ENCODE measurements at places on chromosomes 13 and 19.

DNA sequence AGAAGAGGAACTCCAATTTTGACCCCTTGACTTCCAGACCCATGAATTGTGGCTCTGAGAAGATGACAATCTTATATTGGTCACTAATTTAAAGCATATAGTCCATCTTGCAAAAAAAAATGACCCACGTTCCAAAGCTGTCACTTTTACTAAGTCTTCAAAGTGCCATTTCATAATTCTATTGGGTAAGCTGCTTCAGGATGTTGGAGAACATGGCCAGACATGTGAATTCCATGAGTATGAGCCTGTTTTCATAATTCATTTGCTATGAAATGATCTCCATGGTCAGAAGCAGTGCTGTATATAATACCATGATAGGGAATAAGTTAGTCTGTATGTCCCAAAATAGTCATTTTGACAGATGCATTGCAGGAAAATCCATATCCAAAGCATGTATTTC is 1787.3 kb downstream of the SLITRK5 start:
- no peak for DNase-seq

DNA sequence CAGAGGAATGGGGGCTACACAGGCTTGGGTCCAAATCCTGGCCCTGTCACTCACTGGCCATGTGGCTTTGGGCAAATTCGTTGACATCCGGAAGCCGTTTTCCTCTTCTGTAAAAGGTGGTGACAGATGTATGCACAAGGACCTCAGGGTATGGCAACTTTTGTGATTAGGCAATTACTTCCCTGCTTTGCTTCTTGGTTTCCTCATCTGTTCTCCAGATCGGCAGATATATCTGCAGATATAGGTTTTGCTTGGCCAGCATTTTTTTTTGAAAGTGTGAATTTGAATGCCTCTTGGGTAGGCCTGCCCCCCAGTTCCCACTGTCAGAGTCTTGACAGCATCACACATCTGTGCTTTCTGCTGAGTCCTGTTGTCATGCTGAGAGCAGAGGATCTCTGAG is 17.7 kb downstream of the TMEM272 start:
- DNase-seq = no peak

DNA sequence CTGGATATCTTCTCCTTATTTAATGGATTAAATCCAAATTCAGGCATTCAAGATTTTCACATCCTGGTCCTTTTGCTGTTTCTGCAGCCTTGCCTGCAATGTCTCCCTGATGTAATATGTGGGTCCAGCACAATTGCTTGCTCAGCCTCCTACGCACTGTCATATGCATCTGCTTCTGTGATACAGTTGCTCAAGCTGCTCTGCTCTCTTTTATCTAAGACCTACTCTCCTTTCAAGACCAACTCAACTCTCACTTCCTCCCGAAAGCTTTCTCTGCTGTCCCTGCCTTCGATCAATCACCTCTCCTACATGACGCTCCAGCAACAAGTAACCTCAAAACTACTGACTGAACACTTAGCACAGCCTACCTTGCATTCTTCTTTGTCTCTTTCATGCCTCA is 138.2 kb downstream of the DCLK1 start:
- no peak for DNase-seq

DNA sequence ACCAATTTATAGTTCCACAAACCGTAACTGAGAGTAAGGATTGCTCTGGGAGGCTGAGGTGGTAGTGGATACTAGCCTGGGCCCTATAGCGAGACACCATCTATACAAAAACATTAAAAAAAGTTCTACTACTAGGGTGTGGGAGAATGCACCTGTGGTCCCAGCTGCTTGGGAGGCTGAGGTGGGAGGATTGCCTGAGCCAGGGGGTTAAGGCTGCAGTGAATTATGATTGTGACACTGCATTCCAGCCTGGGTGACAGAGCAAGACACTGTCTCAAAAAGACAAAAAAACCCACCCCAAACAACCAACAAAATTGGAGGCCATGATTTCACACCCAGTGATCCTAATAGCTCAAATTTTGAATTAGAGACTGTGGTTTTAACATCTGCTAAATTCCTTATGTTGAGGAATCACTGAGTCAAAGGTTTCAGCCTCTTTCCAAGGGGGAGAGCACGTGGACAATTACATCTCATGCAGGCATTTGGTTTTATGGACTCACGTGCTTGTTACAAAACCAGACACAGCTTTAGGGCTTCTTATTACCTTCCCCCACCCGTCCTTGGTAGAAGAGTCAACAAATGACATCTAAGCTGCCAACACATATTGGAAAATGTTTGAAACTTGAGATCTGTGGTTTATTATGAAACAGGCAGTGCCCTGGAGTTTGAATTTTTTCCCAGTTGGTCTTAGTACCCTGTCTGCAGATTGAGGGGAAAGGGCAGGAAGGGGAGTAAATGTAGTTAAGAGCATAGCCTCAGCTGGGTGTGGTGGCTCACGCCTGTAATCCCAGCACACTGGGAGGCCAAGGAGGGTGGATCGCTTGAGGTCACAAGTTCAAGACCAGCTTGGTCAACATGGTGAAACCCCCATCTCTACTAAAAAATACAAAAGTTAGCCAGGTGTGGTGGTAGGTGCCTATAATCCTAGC is 18.5 kb downstream of the CYP2A6 start:
- no peak for DNase-seq

DNA sequence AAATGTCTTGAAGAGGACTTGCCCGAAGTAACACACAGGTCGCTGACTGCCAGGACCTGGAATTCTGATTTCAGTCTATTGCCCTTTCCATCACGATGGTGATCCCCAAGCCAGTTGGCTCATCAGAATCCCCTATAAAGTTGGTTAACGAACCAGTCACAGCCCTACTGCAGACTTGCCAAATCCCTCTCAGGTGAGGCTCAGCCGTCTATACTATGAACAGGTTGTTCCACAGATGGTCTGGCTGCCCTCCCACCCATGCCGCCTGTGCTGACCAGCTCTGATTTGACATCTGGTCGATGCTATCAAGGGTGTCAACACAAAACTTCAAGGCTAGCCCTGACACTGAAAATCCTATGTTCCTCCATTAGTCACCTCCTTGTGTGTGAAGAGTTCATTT is 90.0 kb downstream of the RNASEH2B start:
- DNase-seq = no peak

DNA sequence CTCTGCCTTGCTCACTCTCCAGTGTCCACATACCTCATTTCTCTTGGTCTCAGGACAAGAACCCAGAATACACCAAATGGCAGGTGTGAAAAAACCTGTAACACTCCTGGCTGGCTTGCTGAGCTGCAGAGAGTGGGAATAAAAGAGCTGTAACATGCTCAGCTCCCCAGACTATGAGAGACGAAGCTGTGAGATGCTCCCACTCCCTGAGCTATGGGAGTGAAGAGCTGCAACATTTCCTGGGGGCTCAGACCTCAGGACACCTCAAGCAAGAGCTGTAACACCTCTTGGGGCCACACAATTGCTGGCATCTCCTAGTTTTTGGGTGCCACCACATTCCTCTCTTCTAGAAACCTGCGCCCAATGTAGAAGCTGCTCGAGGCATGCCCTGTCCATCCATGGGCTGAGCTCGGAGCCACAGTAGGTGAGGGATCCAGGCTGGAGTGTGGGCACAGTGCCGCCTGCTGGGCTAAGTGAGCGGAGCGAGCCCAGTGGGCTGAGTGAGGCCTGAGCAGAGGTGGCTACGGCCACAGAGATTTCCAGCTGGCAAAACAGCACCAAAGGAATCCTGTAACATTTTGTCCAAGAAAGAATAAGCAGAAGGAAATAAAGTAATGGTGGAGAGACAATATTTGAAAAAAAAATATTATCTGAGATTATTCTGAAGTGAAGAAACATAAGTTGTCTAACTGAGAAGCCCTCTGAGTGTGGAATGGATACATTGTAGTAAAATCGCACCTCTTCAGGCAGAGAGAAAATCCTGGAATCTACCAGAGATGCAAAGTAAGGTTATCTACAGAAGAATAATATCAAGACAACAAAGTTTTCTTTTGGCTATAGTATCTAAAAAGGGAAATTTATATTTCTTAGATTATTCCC is 186.2 kb upstream of the PCDH9 start:
- DNase-seq = no peak

GRCh38 chr13:95643936-95644598 is 439 bp downstream of the DZIP1 start:
- no peak for DNase-seq

- no peak for DNase-seq
Observed at GRCh38 chr13:102295316-102296048, 106.4 kb downstream of the FGF14 start.

GRCh38 chr19:32924200-32924599 is 47.6 kb downstream of the CEP89 start:
- no peak for DNase-seq

- DNase-seq = no peak
Observed at GRCh38 chr13:113840541-113841352, 23.1 kb downstream of the GAS6 start.

GRCh38 chr13:113666329-113666670 is 719 bp upstream of the GRK1 start:
- no peak for DNase-seq

- DNase-seq = peak; percentile 47
Observed at GRCh38 chr19:16118489-16119033, 6.9 kb downstream of the RAB8A start.

DNA sequence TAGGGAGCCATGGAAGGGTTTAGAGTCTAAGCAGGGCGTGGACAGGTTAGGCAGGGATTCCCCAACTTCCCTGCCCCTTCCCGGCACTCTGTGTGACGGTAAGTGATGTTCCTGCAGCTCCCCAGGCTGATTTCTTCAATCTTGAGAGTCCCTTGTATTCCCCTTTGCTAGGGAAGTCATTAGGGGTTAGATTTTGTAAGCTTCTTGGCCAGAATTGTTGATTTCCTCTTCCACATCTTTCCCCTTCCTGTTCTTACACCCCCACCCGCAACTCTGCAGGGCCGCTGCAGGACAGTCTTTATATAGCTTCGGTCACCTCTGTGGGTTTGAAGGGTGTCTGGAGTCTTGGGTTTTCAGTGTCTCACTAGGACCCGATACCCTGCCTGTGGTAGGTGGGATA is 10.6 kb upstream of the ADGRE1 start:
- DNase-seq = peak; percentile 19

- peak; percentile 45 for DNase-seq
Observed at GRCh38 chr13:40401911-40402776, 264.3 kb downstream of the FOXO1 start.

DNA sequence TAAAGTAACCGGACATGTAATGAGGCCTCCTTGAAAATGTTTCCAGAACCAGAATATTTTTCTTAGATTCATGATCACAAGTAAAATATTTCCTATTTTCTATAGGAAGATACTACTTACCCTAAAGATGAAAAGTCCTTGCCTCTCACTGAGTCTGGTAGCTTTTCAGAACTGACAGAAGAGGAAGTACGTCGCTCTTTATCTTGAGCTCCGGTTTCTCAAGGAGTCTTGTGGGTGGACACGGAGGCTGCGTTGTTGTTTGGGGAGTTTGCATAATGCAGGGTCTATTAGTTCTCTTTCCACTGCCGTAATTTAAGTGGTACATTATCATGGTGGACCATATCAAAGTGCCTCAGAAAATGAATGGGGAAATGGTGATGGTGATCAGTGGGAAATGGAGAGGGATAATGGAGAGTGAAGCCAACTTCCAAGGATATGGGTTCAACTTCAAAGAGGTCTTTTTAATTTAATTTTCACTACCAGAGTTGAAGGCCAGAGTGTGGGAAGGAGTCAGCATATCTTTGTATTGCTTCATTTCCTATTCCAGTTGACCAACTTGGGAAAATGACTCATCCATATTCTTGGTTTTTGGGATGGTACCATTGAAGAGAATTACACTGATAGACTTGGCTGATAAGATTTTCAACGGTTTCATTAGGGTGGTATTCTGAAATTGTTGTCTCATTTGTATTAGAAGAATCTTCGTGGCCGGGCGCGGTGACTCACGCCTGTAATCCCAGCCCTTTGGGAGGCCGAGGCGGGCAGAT is 23.4 kb downstream of the MBD3L2B start:
- no peak for DNase-seq

DNA sequence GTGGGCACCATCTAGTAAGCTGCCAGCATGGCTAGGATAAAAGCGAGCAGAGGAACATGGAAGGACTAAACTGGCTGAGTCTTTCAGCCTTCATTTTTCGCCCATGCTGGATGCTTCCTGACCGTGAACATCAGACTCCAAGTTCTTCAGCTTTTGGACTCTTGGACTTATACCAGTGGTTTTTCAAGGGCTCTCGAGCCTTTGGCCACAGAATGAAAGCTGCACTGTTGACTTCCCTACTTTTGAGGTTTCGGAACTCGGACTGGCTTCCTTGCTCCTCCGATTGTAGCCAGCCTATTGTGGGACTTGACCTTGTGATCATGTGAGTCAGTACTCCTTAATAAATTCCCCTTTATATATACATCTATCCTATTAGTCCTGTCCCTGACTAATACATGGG is 785.1 kb upstream of the SLITRK6 start:
- DNase-seq = no peak

- DNase-seq = no peak
Observed at GRCh38 chr13:25722893-25723292, 328.9 kb downstream of the SHISA2 start.

DNA sequence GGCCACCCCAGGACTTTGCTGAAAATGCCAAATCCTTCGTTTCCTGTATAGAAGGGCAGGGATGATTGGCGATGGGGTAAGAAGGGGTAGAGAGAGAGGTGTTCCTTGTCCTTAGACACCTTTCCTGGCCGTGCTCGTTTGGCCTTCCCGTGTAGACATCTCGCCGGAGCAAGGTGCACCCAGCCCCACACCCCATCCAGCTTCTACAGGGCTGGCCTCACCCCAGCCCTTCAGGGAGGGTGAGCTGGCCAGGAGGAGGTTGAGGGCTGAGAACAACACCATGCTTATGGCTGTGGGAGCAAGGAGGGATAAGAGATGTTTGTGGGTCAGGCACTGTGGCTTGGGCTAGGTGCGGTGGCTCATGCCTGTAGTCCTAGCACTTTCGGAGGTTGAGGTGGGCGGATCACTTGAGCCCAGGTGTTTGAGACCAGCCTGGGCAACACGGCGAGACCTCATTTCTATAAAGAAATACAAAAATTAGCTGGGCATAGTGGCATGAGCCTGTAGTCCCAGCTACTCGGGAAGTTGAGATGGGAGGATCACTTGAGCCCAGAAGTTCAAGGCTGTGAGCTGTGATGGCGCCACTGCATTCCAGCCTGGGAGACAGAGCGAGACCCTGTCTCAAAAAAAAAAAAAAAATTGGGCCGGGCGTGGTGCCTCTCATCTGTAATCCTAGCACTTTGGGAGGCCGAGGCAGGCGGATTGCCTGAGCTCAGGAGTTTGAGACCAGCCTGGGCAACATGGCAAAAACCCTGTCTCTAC is 15.5 kb downstream of the SMARCA4 start:
- DNase-seq = no peak

DNA sequence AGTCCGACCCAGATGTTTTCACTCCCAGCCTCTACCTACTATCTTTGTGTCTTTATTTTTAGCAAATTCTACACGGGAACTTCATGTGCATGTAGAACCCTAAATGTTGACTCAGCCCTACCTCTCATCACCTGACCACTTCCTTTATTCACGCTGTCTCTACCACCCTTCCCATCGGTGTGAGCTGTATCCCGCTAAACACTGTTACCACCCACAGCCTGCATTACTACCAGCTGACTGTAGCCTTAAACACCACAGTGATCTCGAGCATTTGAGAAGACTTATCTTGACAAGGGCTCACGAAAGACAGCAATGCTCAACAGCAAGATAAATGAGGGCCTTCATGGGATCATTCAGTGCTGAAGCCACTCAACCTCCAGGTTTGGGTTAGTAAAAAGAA is 15.1 kb downstream of the NCR1 start:
- DNase-seq = no peak
